ENCODE measurements at places on chromosomes 7 and 10.

DNA sequence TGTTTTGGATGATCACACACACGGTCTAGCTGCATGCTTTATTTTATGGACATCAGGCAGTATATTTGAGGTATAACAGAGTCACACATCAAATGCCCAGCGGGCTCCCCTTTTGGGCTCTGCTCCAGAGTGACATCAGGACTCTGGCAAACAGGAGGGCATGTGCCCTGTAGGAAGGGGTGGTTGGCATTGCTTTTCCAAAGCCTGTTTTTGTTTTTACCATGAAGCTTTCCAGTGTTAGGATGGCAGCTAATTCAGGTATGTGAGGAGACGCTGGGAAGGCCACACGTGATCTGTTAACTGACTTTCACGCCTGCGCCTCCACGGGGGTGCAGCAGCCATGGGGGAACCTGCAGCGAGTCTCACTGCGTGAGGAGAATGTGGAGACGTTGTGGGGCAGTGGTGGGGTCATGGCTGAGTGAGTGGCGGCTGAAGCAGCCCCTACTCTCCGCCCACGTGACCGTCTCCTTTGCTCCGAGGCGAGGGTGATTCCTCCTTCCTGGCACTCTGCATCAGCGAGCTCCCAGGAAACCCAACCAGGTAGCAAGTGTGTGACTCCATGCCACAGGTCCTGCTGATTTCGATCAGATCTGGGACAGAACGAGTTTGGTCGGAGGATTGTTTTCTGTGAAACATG lies 117.7 kb downstream of the ANKRD61 start:
- no peak for DNase-seq

DNA sequence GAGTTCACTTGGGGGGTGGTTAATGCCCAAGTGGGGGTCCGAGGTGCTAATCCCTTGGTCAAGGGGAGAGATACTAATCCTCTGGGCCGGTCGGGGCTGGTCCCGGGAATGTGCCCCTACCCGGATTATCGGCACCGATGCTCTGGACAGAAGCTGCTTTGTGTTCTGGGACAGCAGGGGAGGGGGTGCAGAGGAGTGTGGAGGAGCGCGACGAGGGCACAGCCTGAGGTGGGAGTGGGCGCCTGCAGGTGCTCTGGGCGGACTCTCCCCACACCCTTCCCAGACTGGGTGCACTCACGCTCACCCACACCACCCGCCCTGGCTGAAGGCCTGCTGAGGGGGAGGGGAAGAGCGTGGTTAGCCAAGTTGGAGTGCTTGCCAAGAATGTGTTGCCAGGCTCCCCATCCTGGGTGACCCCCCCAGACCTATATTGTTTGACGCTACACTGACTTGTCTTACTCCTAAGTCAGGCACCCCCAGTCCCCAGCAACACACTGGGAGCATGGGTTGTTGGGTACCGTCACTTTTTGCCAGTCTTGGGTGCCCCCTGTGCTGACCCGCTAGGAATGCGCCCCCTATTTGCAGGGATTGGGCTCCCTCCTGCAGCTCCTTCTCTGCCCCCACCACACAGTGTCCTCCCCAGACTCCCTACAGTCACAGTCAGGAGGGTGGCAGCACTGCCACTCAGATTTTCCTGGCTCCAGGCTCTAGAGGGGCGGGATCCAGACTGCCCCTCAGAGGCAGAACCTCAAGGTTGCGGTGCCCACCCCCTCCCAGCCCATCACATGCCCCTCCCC lies 1.2 kb downstream of the SLC4A2 start:
- no peak for DNase-seq

- no peak for DNase-seq
Measured at GRCh38 chr7:38855867-38856266, 53.1 kb downstream of the VPS41 start.

GRCh38 chr10:12042409-12042796 lies 206 bp downstream of the UPF2 start:
- DNase-seq, result no peak

GRCh38 chr7:78412216-78412858 lies 613.8 kb downstream of the PHTF2 start:
- no peak for DNase-seq
